ENCODE measurements at places on chromosomes 13 and 19.

GRCh38 chr19:42057846-42058245, 12.2 kb downstream of the GRIK5 start:
- no peak for DNase-seq

DNA sequence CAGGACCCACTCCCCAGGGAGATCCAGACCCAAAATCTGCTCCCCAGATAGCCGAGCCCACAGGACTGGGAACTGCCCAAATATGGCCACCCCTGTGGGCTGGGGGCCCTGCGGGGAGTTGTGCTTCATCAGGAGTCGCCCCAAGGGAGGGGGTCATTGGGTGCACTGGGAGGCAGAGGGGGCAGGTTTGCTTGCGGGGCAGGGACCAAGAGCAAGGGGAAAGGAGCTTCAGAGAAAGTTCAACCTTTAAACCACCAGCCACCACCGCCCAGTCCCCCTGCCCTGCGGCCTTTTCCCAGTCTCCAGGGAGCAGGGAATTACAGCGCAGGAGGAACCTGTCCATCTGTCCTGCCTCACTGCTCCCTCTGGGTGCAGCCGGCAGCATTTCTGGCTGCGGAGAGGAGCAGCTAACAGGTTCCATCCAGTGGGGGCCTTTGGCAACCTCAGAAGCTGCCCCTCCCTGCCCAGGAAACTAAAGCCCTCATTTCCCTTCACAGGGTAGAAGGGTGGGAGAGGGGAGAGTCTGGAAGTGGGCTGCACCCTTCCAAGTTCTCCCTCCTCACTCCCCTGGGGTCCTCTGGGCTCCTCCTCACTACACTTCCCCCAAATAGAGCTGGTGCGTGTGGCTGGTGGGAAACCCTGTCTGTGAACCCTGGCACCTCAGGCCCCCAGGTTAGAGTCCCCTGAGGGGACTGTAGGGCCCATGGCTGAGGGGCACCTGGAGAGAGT, 13.8 kb upstream of the ASF1B start:
- no peak for DNase-seq

GRCh38 chr19:12943437-12944044, 2.1 kb upstream of the RAD23A start:
- DNase-seq, result no peak

DNA sequence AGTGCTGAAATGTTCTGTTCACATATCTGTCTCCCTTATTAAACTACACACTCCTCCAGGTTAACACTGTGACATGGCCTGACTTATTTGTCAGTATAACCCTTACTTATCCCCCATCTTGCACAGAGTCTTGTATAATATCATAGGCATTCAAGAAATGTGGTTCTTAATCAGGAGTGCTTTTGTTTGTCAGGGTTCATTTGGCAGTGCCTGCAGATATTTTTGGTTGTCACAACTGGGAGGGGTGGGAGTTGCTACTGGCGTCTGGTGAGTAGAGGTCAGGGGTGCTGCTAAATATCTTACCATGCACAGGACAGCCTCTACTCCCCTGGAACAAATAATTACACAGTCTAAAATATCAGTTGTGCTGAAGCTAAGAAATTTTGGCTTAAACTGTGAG, 20.4 kb upstream of the OBI1 start:
- DNase-seq, result no peak

GRCh38 chr13:18943721-18944391, 237.8 kb downstream of the TUBA3C start:
- DNase-seq, result no peak

Data from stimulated activated CD8-positive, alpha-beta memory T cell treated with anti-CD3 and anti-CD28 coated beads, Interleukin-15, amount 100 ng/mL, for 4 hours (primary cell).